Activated T-helper 1 cell treated with Interleukin-2 at 50 U/mL for 16 hours (primary cell): ENCODE measurements at places on chromosomes 7 and 10.

DNA sequence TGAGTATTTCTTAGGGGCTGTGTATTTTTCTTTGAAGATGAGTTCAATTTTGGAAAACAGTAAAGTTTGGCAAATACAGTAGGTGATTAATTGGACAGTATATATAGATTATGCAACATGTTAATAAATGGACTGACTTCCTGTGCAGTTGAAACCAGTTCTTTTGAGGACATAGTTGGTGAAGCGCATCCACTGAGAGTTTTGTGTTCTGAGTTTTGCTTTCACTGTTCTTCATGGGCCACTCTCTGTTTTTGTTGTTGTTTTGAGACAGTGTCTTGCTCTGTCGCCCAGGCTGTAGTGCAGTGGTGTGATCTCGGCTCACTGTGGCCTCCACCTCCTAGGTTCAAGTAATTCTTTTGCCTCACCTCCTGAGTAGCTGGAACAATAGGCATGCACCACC lies 109.0 kb downstream of the SDHAF3 start:
- no peak for DNase-seq

DNA sequence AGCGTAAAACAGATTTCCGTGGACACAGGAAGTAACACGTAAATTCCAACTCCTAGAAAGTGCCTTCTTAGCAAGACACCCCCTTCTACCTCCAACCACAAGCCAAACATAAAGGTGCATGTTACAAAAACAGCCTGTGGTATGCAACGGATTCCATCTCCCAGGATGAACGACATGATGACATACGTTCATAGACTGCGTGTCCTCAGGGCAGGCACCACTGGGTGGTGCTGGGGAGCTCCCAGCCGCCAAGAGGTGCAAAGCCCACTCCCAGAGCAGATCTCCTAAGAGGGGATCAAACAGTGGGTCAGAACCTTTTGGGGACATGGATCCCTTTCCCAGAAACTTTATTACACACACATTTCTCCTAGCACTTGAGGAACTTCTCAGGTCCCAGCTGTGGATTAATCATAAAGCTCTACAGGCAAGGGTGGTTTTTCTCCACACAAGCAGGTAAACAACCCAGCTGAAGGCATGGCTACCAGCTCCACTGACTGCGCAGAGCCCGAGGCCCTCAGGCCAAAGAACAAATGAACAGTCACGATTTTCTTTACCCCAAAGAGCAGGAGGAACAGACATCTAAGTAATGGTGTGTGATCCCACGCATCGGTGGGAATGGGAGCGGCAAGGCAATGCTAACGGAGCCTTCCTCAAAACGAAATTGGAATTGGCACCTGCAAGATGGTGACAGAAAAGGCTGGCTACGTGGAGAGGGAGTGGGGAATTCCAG lies 13.8 kb downstream of the PSAP start:
- DNase-seq, result no peak

GRCh38 chr7:134827889-134828288 lies 48.5 kb downstream of the CALD1 start:
- no peak for DNase-seq

DNA sequence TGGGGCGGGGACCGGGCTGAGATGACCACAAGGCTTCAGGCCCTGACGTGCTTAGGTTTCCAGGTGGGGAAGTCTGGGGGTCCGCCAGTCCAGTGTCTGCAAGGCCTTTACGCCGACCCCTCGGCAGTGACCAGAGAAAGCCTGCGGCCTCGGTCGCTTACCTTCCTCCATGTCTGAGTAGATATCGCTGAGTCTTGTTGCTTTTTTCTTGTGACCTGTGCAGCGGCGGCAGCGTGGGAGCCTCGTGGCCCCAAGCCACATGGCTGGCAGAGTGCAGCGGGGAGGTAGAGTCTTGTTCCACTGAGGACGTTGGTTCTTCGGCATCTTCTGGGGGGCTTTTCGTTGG lies 329 bp downstream of the NOLC1 start:
- DNase-seq, result peak; percentile 5

DNA sequence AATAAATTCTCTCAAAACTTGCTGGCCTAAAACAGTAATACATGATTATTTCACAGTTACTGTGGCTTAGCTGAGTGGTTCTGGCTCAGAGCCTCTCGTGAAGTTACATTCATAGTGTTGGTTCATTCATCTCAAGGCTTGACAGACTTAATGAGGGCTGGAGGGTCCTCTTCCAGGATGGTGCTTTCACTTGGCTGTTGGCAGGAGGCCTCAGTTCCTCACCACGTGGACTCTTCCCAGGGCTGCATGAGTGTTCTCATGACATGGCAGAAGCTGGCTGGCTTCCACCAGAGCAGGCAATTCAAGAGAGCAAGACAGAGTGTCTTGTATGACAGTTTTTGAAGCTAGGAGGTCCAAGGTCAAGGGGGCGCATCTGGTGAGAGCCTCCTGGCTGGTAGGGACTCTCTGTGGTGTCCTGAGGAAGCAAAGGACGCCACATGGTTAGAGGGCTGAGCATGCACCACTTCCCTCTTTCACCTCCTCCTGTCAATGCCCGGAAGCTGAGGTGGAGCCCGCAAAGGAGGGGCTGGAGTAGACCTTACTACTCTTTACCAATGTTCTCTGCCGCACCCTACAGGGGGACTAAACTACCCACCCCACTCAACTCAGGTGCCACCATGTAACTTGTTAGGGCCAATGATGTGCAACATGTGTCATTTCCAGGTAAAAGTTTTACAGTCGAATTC lies 58.2 kb upstream of the YAE1 start:
- DNase-seq, result no peak

DNA sequence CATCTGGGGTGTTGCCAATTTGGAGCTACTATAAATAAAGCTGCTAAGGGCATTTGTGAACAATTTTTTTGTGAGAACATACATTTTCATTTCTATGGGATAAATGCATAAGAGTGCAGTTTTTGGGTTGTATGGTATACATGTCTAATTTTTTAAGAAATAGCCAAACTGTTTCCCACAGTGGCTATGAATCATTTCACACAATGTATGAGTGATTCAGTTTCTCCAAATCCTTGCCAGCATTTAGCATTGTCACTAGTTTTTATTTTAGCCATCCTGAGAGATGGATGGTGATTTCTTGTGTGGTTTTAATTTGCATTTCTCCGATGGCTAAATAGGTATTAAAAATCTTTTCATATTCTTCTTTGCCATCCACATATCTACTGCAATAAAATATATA lies 105.3 kb downstream of the AMPH start:
- DNase-seq, result no peak

DNA sequence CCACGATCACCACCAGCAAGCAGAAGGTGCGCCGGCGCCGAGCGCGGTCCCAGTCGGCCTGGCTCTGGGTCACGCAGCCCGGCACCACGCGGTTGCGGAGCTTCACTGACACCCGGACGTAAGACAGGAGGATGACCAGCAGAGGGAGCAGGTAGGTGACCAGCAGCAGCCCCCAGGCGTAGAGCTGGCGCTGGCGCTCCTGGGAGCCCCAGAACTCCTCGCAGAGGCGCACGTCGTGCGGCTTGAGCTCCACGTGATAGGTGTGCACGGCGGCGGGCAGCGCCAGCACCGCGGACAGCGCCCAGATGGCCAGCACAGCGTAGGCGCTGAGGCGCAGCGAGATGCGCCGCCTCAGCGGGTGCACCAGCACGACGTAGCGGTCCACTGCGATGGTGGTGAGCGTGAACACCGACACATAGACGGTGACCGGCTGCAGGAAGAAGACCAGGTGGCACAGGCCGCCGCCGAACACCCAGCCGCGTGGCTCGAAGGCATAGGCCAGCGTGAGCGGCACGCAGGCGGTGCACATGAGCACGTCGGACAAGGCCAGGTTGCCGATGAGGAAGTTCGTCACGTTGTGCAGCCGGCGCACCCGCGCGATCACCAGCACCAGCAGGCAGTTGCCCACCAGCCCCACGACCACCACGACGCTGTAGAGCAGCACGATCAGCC lies 920 bp downstream of the PRLHR start:
- DNase-seq, result no peak

GRCh38 chr7:38831259-38831996 lies 77.6 kb downstream of the VPS41 start:
- DNase-seq, result no peak

DNA sequence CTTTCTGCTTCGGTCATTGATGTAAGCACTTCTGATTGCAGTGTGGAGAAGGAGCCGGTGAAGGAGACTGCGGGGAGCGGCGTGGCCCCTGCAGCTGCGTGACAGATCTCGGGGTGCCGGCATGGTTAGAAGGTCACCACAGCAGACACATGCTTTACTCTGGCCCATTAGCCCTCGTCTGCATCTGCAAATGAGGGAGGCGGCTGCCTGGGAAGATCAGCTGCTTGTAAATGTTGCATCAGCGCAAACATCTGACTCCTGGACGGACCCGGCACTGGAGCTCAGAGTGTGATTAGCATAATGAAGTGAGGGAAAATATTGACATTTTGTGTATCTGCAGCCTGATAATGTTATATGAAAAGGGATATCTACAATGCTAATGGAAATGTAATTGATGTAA lies 30.5 kb upstream of the MNX1 start:
- DNase-seq, result no peak

DNA sequence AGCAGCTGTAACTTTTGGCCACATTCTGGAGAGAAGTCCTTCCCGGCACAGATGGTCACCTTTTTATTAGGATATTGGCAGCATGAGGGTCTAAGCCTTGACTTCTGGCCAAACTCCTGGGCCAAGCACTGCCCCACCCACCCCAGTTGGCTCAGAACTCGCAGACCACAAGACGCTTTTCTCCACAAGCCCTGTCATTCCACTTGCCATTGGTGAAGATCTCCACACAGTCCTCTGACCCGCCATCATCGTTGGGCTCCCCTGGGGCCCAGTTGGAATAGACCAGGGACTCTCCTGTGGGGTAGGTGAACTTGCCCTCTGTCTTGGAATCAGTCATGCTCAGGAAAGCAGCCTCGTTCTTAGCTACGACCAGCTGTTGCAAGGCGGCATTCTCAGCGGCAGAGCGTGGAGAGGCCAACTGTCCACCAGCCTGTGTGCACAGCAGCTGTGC lies 11.2 kb downstream of the SFTPD start:
- no peak for DNase-seq

DNA sequence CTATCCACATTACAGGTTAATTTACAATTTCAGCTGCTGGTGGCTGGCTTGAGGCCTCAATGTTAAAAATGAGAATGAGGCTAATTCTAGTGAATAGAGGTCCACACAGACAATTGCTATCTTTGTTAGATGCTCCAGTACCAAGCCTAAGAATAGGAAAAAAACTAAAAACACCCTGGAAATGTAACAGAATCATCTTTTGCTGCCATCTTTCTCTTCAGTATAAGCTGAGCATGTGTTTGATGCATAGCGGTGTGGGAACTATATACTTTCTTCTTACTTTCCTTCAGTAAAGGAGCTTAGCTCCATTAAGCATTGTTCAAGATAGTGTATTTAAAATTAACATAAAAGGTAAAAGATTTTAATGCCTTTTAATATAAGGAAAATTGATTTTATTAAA lies 5.6 kb downstream of the TMEM229A start:
- DNase-seq, result no peak

GRCh38 chr10:130623680-130624267 lies 487.6 kb downstream of the GLRX3 start:
- DNase-seq, result no peak

DNA sequence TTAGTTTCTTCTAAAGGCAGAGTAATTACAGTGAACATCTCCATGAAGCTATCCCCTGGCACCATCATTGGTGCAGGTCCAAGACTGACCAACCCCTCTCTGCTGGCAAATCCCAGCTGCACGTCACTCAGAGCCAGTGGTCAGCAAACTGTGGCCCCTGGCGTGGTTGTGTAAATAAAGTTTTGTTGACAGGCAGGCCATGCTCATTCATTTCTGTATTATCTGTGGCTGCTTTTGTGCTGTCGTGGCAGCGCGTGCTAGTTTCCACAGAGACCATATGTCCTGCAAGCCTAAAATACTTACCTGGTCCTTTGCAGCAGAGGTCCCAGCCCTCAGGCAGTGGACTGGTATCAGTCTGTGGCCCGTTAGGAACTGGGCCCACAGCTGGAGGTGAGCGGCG lies 117.6 kb upstream of the NPS start:
- DNase-seq, result no peak

- peak; percentile 54 for DNase-seq
Measured at GRCh38 chr7:99624484-99624883, 7.7 kb downstream of the ZSCAN25 start.

DNA sequence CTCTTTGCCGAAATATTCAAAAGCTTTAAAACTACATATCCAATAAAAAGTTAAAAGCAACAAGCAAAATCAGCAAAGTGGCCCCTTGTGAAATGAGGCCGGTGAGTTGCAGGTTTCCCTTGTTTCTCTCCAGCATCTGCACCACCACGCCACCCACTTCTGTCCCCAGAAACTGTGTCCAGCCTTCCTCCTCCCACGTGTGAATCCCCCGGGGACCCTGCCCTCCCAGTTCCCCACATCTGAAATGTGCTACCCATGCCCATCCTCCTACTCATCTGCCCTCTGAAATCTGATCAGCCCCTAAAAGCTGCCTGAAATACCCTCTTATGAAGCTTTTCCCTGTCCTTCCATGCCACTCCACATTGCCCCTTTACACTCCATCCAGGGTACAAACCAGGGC lies 3.8 kb downstream of the ALOX5 start:
- DNase-seq, result no peak

DNA sequence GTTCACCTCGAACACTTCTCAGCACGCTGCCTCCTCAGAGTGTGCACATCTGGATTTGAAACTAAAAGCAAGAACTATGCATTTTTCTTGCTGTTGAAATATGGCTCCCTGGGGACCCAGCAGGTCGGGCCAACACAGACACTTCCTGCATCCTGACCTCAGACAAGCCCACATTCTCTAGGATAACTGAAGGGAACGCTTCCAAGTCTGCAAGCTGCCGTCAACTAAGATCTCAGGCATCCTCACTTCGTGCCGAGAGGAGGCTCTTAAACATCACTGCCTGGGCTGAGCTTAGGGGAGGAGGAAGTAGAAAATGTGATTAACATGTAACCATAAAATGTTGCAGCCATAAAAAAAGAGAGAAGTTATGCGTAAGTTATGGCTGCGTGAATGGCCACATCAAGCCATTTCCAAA lies 65.5 kb downstream of the PYROXD2 start:
- no peak for DNase-seq

GRCh38 chr10:48574322-48574796 lies 30.5 kb downstream of the ARHGAP22 start:
- no peak for DNase-seq

GRCh38 chr10:22453948-22454591 lies 108.8 kb downstream of the SPAG6 start:
- DNase-seq, result no peak
